Body of pancreas (tissue), 4 donors: ENCODE measurements at places on chromosomes 6 and 20.

GRCh38 chr6:155171109-155171746 lies 92.6 kb upstream of the CLDN20 start:
- DNase-seq: no peak

- DNase-seq: no peak
Measured at GRCh38 chr20:56657879-56658278, 28.8 kb downstream of the TFAP2C start.

GRCh38 chr20:57384486-57384885 lies 6.7 kb upstream of the RBM38 start:
- DNase-seq: no peak

GRCh38 chr6:72624557-72625160 lies 2.8 kb downstream of the KCNQ5 start:
- DNase-seq: no peak

- no peak for DNase-seq
Measured at GRCh38 chr20:49874696-49875095, 40.6 kb downstream of the SPATA2 start.

DNA sequence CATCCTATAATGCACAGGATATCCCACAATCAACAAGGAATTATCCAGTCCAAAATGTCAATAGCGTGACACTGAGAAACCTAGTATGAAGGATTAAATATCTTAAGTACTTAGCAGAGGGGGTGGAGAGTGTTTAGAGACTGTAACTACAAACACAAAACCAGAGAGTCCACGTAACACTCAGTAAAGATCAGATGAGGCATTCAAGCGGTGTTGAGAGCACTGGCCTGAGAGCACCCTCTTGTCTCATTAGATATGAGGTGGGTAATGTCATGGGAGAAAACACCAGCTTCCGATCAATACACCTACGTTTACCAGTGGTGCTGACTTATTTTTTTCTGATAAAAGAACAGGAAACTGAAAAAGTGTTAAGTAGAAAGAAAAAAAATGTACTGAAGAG lies 2.3 kb downstream of the FAM184A start:
- DNase-seq: no peak

- no peak for DNase-seq
Measured at GRCh38 chr6:22078802-22079545, 217.9 kb downstream of the PRL start.

DNA sequence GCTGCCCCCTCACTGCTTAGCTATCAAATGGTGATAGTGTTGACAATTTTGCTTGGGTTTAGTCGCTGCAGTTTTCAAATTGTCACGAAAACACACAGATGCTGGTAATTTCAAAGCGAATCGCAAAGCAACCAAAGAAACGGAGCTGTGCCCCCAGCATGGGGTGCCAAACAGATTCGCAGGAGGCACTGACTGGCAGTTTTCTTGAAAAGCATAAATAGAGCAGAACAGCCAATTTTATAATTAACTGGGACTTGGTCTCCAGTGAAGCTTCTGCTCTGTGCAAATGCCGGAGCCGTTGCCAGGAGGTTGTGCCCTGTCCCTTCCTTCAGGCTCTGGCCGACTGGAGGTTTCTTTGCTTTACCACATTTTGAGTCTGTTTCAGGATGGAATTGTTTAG lies 18.8 kb downstream of the ARHGAP40 start:
- DNase-seq: no peak

- no peak for DNase-seq
Measured at GRCh38 chr6:21592953-21593352, 598 bp upstream of the SOX4 start.

DNA sequence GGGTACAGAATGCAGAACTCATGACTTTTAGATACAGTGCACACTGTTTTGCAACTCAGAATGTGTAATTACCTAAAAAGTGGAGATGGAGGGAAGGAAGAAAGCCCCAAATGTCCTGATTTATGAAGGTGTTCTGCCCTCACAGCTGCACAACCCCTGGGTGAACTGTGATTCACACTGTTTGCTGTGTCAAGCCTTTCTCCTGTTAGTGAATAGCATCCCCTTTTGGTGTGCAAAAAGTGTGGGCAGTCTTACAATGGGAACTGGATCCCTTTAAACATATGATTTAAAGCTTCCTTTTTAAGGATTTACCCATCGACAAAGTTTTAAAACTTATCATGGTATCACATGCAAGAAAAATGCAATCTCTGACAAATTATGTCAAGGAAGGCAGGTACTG lies 633.4 kb upstream of the EPHA7 start:
- DNase-seq: no peak

DNA sequence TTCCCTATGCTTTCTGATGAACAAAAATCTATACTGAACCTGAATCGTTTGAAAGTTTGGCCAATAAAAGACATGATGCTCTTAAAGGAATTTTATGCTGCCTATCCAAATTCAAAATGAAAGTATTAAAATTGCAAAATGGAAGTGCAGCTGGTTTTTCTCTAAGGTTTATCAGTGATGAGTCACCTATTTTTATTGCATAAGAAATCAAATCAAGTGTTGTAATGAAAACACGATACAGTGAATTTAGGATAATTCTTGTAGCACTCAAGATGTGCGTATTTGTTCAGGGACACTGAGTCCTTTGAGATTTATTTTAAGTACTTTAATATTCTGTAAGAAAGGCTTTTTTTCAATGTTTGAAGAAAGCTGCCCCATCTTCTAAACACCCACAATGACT lies 409.5 kb downstream of the ADGRB3 start:
- no peak for DNase-seq

DNA sequence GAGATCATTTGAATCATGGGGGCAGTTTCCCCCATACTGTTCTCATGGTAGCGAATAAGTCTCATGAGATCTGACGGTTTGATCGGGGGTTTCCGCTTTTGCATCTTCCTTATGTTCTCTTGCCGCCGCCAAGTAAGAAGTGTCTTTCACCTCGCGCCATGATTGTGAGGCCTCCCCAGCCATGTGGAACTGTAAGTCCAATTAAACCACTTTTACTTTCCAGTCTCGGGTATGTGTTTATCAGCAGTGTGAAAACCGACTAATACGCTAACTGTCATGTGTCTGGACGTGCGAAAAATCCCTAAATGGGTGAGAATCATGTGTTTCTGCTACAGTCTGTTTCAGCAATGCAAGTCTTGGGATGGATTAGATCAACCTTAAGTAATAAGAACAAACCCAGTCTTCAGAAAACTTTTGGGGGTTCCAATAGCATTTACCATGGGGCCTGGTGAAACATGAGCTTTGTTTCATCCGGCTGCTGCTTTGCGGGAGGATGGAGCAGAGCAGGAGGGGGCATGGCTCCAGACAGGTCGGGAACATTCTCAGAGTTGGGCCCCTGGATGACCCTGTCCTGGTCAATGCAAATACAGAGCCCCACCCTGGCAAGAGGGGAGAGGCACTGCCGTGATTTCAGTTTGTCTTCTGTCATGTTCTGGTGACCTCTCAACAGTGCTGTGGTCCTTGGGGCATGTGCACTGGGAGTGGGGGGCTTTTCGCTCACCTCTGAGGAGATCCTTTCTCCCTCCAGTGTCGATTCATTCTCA lies 41.5 kb downstream of the CTCFL start:
- DNase-seq: no peak

GRCh38 chr20:19440660-19441527 lies 228.5 kb downstream of the SLC24A3 start:
- no peak for DNase-seq

DNA sequence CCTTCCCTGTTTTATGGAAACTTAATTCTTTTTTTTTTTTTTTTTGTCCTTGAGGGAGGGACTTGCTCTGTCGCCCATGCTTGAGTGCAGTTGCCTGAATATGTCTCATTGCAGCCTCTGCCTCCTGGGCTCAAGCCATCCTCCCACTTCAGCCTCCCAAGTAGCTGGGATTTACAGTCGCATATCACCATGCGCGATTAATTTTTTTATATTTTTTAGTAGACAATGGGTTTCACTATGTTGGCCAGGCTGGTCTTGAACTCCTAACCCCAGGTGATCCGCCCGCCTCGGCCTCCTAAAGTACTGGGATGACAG lies 654 bp downstream of the TMEM14C start:
- no peak for DNase-seq

- DNase-seq: no peak
Measured at GRCh38 chr6:11211254-11211653, 21.2 kb downstream of the NEDD9 start.

- no peak for DNase-seq
Measured at GRCh38 chr6:132199343-132199742, 201.9 kb downstream of the MOXD1 start.

DNA sequence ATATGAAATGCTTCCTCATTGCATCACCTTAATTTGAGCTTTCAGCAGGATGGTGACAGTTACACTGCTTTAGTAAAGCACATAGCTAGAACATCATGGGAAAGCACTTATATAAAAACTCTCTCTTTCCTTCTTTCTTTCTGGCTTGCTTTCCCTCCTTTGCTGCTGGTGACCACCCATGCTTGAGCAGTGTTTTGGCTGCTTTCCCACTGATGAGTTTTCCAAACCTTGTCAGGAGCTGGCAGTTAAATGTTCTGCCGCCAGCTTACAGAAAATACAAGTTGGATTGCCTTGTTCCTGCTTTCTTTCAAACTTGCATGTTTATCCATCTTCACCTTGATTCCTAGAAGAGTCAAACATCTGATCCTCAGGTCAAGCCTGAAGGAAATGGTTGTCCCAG lies 323.9 kb downstream of the FOXA2 start:
- no peak for DNase-seq

GRCh38 chr6:47180633-47181032 lies 129.1 kb downstream of the TNFRSF21 start:
- no peak for DNase-seq

- no peak for DNase-seq
Measured at GRCh38 chr6:163608204-163608644, 193.7 kb downstream of the QKI start.

DNA sequence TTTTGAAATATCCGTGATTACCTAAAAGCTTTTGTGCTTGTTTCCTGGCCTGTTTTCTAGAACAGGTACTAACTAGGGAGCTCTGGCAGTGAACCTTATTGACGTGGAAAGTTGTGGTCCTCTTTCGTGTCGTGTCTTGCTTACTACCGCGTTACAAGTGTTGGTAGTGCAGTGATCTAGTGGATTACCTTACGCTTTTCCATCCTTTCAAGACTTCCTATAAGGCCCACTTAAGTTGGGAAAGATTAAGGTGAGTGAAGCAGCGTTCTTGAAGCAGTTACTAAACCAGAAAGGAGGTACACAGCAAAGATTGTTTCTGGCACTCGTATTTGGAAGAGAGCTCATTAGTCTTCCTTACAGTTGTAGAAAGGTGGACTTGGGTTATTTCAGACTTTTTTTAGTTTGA lies 1.9 kb downstream of the PNRC1 start:
- no peak for DNase-seq

DNA sequence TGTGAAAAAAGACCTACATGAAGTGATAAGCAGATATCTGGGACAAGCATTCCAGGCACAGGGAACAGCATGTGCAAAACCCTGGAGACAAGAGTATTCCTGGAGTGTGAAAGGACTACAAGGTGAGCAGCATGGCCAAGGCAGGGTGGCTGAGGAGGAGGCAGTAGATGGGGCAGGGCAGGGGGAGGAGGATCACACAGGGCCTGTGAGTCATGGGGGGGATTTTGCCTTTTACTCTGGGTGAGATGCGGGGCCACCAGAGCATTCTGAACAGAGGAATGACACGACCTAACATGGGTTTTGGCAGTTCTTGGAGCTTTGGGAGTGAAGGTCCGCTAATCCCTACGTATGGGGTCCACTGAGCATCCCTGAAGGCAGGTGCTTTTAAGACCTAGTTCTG lies 69.8 kb upstream of the CCN6 start:
- no peak for DNase-seq

DNA sequence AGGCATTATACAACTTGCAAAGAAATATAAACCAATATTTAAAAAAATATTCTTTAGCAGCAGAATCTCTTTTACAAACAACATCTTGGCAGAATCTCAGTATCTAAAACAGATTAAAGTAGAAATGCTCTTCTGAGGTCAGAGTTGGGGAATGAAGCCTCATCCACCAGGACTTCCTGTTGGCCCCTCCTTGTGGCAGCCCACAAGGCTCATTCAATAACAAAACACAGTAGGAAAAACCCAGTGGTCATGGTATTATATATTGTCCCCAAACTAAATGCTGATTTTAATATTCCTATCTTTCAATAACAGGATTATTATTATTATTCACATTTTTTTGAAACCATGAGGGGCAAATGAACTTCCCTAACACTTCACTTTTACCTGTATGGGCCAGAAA lies 368.6 kb downstream of the BTBD9 start:
- no peak for DNase-seq

GRCh38 chr6:161489626-161490306 lies 215.9 kb upstream of the AGPAT4 start:
- DNase-seq: no peak

GRCh38 chr20:33522256-33522820 lies 32.4 kb downstream of the CBFA2T2 start:
- DNase-seq: no peak

GRCh38 chr6:1575210-1576041 lies 34.3 kb upstream of the FOXC1 start:
- no peak for DNase-seq

DNA sequence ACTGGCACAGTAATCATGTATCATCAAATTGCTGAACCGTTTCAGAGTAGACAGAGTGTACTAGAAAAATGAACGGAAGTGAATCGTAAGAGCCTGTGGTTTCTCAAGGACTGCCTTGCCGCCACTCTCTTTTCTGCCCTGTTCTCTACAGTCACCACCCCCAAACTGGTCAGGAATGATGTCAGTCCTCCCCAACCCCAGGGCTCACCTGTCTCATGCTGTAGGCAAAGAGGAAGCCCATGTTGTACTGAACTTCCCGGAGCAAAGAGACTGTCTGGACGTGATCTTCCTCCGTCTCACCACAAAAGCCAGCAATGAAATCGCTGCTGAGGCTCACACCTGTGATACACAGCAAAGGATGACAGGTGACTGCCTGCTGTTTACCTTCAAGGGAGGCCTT lies 31.0 kb downstream of the CDK5RAP1 start:
- no peak for DNase-seq

DNA sequence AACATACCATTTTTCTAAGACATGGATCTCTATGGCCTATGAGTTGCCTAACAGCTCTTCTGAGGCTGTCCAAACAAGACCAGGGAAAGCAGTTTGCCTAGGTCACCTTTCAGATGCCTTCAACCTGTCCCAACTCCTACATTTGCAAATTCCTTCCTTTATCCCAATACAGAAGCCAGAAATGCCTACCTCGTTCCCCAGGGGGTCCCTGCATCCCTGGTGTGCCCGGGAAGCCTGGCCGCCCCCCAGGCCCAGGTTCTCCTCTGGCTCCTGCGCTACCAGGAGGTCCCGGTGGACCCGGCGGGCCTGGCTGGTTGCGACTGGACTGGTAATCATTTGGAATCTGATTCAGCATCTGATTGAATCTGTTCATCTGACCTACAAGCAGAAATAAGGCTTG lies 115.9 kb downstream of the COL12A1 start:
- no peak for DNase-seq

- no peak for DNase-seq
Measured at GRCh38 chr6:52050051-52050405, 37.4 kb downstream of the PKHD1 start.

DNA sequence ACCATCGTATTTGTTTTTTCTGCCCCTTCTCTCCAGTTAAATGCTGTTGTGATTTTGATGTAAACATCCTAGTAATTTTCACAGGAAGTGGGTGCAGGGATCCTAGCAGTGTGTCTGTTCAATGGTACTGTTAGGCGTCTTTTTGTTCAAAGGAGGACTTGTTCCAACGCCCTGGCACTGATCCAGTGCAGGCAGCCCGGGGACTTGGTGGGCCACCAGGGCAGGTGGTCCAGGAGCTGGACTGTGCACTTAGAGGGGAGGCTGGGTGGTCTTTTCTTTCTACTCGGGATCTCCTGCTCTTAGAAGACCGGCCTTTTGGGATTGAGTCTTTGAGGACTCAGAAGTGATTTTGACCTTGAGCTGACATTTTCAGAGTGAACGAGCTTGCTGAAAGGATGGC lies 41.1 kb upstream of the NKX2-2 start:
- no peak for DNase-seq
